ENCODE measurements at places on chromosomes 12 and 14.

GRCh38 chr12:115964626-115965025 is 312.9 kb downstream of the MED13L start:
- H3K36me3 ChIP-seq: peaks cover 18% of the 10 kb centered on the region
- H3K4me3 ChIP-seq: no peak overlapping the region
- H3K27ac ChIP-seq: no peak overlapping the region
- no peak for DNase-seq

- peak; percentile 78 for DNase-seq
- H3K27ac ChIP-seq: no peak overlapping the region
- H3K36me3 ChIP-seq: no peaks in the 10 kb centered on the region
Measured at GRCh38 chr12:5318874-5319273, 113.0 kb upstream of the NTF3 start.

- no peak overlapping the region for H3K4me3 ChIP-seq
- H3K36me3 ChIP-seq: no peaks in the 10 kb centered on the region
- no peaks in the 10 kb centered on the region for H3K4me1 ChIP-seq
Measured at GRCh38 chr12:68977335-68977734, 44.4 kb upstream of the CPM start.

- no peak overlapping the region for H3K27ac ChIP-seq
- no peaks in the 10 kb centered on the region for H3K27me3 ChIP-seq
Measured at GRCh38 chr12:115619889-115620288, 657.6 kb downstream of the MED13L start.

DNA sequence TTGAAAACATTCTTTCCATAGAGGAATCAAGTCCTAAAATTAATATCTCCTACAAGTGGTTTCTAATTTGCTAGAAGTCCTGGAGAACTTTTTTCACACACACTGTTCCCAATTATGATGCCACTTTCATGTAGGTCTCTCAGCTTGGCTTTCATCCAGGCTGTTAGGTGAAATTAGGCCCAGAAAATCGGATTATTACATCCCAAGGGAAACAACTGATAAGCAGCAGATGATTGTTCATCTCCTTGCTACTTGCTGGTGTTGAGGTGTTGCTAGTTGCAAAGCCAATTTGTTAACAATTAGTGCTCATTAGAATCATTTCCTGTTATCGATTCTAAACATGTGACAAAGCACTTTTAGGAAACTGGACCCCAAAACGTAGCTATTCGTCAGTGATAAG is 248.0 kb downstream of the PDZRN4 start:
- H3K4me1 ChIP-seq: no peaks in the 10 kb centered on the region
- no peaks in the 10 kb centered on the region for H3K36me3 ChIP-seq
- H3K27ac ChIP-seq: no peak overlapping the region
- no peaks in the 10 kb centered on the region for H3K27me3 ChIP-seq
- H3K4me3 ChIP-seq: no peak overlapping the region
- DNase-seq: no peak

- no peaks in the 10 kb centered on the region for H3K36me3 ChIP-seq
- DNase-seq: no peak
- no peak overlapping the region for H3K27ac ChIP-seq
- no peaks in the 10 kb centered on the region for H3K27me3 ChIP-seq
- H3K4me3 ChIP-seq: no peak overlapping the region
- H3K4me1 ChIP-seq: peaks cover 8% of the 10 kb centered on the region
Measured at GRCh38 chr12:131550121-131550520, 160.8 kb upstream of the SFSWAP start.

- no peak for DNase-seq
- H3K4me1 ChIP-seq: peaks cover 5% of the 10 kb centered on the region
- no peak overlapping the region for H3K27ac ChIP-seq
- no peaks in the 10 kb centered on the region for H3K27me3 ChIP-seq
- H3K4me3 ChIP-seq: no peak overlapping the region
- peaks cover 10% of the 10 kb centered on the region for H3K36me3 ChIP-seq
Measured at GRCh38 chr14:52877628-52878027, 73.2 kb downstream of the FERMT2 start.

DNA sequence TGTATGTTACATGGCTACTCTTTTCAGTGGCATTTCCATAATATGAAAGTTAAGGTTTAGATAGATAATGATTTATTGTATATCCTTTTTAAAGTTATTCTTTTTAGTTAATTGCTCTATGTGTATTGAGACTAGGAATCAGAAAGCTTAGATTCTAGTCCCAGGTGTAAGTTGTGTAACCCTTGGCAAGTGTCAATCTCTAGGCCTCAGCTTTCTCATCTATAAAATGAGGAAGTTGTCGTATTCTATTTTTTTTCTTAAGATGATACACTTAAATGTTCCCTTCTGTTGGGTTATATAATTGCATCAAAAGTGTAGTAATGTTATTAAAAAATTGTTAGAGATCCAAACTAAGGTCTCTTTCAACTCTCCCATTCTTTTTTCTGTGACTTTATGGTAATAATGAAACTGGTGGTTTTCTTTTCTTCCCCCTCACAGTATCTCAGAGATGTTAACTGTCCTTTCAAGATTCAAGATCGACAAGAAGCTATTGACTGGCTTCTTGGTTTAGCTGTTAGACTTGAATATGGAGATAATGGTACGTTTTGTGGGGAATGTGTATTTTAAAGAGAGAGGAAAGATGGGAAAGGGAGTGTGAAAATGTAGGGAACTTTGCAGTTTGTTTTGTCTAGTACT is 4.1 kb downstream of the RTRAF start:
- DNase-seq: no peak
- no peaks in the 10 kb centered on the region for H3K27me3 ChIP-seq
- H3K4me1 ChIP-seq: peaks cover 3% of the 10 kb centered on the region
- H3K36me3 ChIP-seq: peaks cover 9% of the 10 kb centered on the region
- no peak overlapping the region for H3K4me3 ChIP-seq
- no peak overlapping the region for H3K27ac ChIP-seq

GRCh38 chr14:87014856-87015255 is 978.1 kb downstream of the GALC start:
- no peaks in the 10 kb centered on the region for H3K27me3 ChIP-seq
- no peak overlapping the region for H3K4me3 ChIP-seq
- no peak overlapping the region for H3K27ac ChIP-seq
- no peak for DNase-seq
- no peaks in the 10 kb centered on the region for H3K4me1 ChIP-seq

All from trophoblast cell (in vitro differentiated cells and primary cell).